Cardiac muscle cell (in vitro differentiated cells and primary cell): ENCODE measurements at places on chromosomes 1 and 21. TPM values are rescaled to one million over a fixed set of nuclear protein-coding genes. Genes with fewer than 3 reads are reported as not detected.

The FAM43B gene
- total RNA-seq: 3.6 and 3.8 TPM in 2 replicates

The FUBP1 gene
- total RNA-seq: 119 and 174 TPM in 2 replicates

The C1orf116 gene
- 0.21 TPM in 2 replicates for total RNA-seq

The HES2 gene
- total RNA-seq: not detected in 2 replicates

- no peak overlapping the region for H3K27ac ChIP-seq
- H3K27me3 ChIP-seq: peaks cover 3% of the 10 kb centered on the region
- no peak for DNase-seq
- H3K4me3 ChIP-seq: no peak overlapping the region
These were observed 113.9 kb downstream of the ATG4C start for GRCh38 chr1:62897788-62898187.

- no peak overlapping the region for H3K4me3 ChIP-seq
- H3K36me3 ChIP-seq: no peaks in the 10 kb centered on the region
- H3K4me1 ChIP-seq: peaks cover 22% of the 10 kb centered on the region
- H3K27ac ChIP-seq: no peak overlapping the region
- DNase-seq: no peak
These were observed 120.1 kb upstream of the RAVER2 start for GRCh38 chr1:64624808-64625207.
